Left renal pelvis (tissue), 4 donors: ENCODE measurements at places on chromosomes 4 and X. TPM values are rescaled to one million over a fixed set of nuclear protein-coding genes. Genes with fewer than 3 reads are reported as not detected.

The PAGE5 gene
- polyA plus RNA-seq: not detected

The PPBP gene
- polyA plus RNA-seq: 5.3 TPM

The MAGEA12 gene
- polyA plus RNA-seq: not detected

- DNase-seq: no peak
Observed at GRCh38 chrX:69139516-69139915, 25.7 kb downstream of the PJA1 start.

GRCh38 chrX:16725072-16725471 lies 5.7 kb downstream of the SYAP1 start:
- no peak for DNase-seq

DNA sequence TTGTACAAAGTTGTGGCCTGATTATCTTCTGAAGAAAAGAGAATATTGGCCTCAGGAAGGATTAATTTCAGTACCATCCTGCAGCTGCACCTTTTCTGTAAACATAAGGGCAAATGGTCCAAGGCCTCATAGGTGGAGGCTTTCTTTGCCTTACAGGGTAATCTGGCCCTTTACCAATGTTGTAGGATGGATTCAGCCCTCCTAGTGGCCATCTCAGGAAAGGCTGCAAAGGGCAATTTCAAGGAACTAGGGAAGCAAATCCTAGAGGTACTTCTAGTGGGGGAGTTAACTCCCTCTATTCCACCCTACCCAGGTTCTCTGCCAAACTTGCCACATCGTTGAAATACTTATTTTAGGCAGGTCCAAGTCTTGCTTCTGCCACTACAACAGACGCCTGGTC lies 57.6 kb downstream of the UGT2B11 start:
- DNase-seq: no peak

DNA sequence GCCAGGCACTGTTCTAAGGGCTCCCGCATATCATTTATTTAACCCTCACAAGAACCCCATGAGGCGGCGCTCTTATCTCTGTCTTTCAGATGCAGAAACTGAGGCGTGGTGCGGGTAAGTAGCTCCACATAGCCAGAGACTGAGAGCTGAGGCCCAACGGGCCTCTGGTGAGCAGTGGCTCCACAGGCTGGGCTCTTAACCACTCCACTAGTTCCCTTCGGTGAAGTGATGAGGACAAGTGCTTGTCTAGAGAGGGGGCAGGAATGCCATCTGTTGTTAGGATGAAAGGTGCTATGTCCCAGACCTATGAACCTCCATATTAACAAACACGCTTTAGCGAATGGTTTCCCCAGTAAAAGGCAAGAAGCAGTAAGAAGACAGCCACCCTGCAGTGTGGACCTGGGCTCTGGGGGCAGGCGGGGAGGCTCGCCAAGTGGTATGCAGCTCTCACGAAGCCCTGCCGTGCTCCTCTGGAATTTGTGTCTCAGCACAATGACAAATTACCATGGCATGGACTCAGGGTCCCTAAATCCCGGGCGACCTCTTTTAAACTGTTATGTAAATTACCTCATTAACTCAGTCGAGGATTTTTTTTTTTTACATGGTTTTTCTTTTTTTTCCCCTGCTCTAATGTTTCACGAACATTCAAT lies 20.9 kb upstream of the S100G start:
- DNase-seq: no peak

- no peak for DNase-seq
Observed at GRCh38 chr4:122710434-122711308, 21.8 kb upstream of the BBS12 start.

- no peak for DNase-seq
Observed at GRCh38 chr4:47084795-47085194, 53.4 kb downstream of the GABRB1 start.
